Peyer's patch (tissue), 4 donors: ENCODE measurements at places on chromosomes 3 and 15.

- H3K4me3 ChIP-seq: no peak overlapping the region
- no peaks in the 10 kb centered on the region for H3K4me1 ChIP-seq
- no peak for DNase-seq
- H3K27ac ChIP-seq: no peak overlapping the region
Measured at GRCh38 chr3:72660270-72661114, 187.8 kb downstream of the SHQ1 start.

GRCh38 chr3:102200126-102200525 lies 234.7 kb upstream of the ZPLD1 start:
- DNase-seq: no peak
- H3K4me3 ChIP-seq: no peak overlapping the region
- no peaks in the 10 kb centered on the region for H3K27me3 ChIP-seq
- H3K36me3 ChIP-seq: no peaks in the 10 kb centered on the region

GRCh38 chr15:42355291-42355690 lies 4.0 kb upstream of the CAPN3 start:
- DNase-seq: no peak
- peaks cover 47% of the 10 kb centered on the region for H3K36me3 ChIP-seq
- H3K4me1 ChIP-seq: no peaks in the 10 kb centered on the region

GRCh38 chr3:193859195-193859594 lies 266.2 kb downstream of the OPA1 start:
- no peaks in the 10 kb centered on the region for H3K4me1 ChIP-seq
- no peak overlapping the region for H3K27ac ChIP-seq
- no peak overlapping the region for H3K4me3 ChIP-seq
- no peaks in the 10 kb centered on the region for H3K27me3 ChIP-seq
- DNase-seq: no peak

DNA sequence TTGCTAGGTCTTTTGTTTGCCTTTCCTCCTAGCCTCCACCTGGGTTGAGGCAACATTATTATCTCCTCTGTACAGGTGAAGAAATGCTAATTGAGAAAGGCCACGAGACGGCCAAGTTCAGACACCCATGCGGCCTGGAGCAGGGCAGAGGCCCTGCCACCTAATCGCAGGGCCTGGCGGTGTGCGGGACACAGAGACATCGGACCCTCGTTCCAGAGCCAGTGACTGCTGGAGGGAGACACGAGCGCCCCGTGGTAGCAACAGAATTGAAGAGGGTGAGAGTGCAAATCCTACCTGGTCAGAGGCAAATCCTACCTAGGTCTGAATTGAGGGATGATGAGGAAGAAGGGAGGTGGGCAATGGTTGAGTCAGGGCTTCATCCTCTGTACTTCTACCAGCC lies 113.8 kb upstream of the MEF2A start:
- H3K4me3 ChIP-seq: no peak overlapping the region
- no peaks in the 10 kb centered on the region for H3K36me3 ChIP-seq
- peaks cover 35% of the 10 kb centered on the region for H3K4me1 ChIP-seq
- DNase-seq: peak; percentile 14
- H3K27me3 ChIP-seq: no peaks in the 10 kb centered on the region

GRCh38 chr15:81843226-81843625 lies 202.6 kb downstream of the MEX3B start:
- no peaks in the 10 kb centered on the region for H3K4me1 ChIP-seq
- H3K27me3 ChIP-seq: no peaks in the 10 kb centered on the region
- H3K4me3 ChIP-seq: no peak overlapping the region
- no peaks in the 10 kb centered on the region for H3K36me3 ChIP-seq
- H3K27ac ChIP-seq: no peak overlapping the region
- no peak for DNase-seq

DNA sequence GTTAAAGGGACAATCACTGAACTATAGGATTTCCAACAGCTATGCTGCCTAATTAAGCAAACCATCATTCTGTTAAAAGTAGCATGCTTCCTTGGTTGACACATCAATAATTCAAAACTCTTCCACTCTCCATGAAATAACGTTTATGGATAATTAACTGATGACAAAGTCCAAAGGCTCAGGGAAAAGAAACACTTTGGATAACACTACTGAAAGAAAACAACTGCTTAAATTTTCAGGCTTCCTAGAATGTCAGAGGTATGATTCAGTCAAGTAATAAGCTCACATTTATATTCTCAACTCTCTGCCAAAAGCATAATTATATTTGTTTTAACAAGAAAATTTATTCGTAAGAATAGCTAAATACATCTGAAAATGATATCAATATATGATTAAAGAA lies 49.6 kb downstream of the WDR72 start:
- no peak for DNase-seq
- no peak overlapping the region for H3K4me3 ChIP-seq
- no peaks in the 10 kb centered on the region for H3K36me3 ChIP-seq
- H3K27me3 ChIP-seq: no peaks in the 10 kb centered on the region
- no peak overlapping the region for H3K27ac ChIP-seq
- no peaks in the 10 kb centered on the region for H3K4me1 ChIP-seq
